Bone marrow (tissue), 2 donors: ENCODE measurements at places on chromosomes 2 and 18.

DNA sequence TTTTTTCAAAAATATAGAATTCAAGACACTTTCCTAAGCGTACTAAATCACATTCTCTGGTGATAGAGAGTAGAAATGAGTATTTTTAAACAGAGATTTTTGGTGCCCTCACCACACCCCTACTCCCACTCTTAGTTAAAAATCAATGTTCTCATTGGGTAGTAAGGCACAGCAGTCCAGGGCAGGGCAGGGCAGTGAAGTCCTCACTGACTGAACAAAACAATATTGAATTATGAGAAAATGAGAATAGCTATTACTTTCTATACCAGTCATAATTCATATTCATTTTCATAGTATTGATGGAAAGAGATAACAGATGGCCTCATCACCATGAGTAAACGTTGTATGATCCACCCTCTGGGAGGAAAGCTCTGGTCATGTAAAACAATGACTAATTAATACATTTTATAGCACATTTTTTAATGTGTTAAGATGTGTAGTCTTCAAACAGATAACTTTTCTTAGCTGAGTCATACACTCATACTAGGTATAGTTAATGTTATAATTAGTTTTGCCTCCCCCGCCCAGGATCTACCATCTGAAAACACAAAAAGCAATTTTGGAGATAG, 686.1 kb downstream of the KCNJ3 start:
- no peak for DNase-seq

DNA sequence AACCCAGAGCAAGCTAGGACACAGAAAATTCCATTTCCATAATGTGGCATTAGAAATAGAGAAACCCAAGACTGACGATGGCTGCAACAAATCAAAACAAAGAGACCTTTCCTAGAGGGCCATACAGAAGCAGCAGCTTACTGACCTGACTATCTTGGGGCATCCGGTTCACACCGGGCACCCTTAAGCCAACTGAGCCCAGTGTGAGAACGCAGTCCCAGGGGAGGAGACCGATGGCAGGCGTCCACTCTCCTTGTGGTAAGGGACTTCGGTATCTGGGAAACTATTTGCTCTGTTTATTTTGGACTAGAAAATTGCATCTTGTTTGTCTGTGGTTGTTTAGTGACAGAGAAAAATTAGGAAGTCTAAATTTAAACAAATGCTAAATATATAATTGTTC, 244.8 kb upstream of the COPS8 start:
- DNase-seq: no peak

DNA sequence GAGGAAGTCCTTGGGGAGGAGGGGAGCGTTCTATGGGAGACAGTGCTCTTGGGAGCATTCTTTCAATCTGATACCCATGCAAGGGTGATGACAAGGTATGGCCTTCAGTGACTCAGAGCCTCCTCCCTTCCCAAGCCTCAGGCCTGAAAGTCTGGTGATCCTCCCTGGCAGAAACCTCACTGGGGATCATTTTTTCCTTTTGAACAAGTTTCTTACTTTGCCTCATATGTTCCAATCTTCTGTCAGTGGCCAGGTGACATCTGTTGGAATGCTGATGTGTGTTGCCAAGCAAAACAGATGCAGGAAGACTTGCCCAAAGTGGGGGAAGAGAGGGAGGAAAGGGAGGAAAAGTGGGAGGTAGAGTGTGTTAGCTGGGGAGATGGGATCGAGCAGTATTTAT, 224.8 kb downstream of the NEDD4L start:
- DNase-seq: no peak

DNA sequence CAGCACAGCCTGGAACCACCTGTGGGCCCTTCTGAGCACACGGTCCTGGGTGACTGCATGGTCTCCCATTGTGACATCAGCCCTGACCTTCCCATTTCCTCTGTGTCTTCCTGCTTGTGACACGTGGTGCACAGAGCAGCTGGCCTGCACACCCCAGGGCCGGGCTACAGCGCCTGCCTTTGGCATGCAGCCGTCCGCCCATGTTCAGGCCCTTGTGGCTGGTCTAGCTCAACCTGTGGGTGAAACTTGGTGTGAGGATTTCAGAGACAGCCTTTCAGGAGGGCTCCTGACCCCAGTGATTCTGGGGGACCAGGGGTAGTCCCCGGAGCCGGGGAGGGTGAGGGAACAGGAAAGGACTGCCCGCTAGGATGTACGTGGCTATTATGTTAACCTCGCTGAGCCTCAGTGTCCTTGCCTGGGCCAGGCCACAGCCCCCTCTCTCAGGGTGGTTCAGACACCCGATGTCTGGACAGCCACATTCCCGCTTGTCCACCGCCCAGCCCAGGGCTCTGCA, 284.8 kb upstream of the HS6ST1 start:
- no peak for DNase-seq

- DNase-seq: no peak
Observed at GRCh38 chr2:12771154-12771553, 54.4 kb downstream of the TRIB2 start.

- no peak for DNase-seq
Observed at GRCh38 chr18:42936289-42936688, 179.2 kb downstream of the RIT2 start.
